ENCODE measurements at places on chromosomes 12 and 14.

DNA sequence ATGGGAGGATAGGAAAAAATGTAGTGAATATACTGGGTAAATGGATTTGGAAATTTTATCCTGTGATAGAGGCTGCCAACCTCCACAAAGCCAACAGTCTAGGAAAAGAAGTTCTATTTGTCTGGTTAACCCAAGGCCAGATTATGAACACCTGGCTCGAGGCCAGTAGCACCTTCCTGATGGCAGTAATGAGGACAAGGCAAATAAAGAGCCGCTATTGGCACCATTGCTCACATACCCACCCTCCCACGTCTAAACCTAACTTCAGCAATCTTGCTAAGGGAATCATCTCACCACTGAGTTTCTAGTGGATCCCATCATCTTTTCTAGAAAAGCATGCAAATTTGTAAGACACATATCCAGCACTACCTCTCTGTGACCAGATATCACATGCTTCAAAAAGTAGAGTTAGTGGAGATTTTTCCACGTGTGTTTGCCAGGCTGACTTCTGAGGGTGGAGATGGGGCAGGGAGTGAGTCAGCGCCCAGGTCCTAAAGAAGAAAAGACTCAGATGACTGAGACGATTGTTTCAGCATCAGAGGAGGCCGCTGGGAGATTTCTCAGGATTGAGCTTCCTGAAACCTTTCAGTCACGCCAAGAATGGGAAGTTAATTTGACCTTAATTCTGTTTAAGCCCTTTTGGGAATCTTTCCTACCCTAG is 362.9 kb downstream of the EMP1 start:
- DNase-seq = no peak

- no peak for DNase-seq
These were observed 34.9 kb upstream of the EML1 start for GRCh38 chr14:99758121-99758821.

GRCh38 chr12:128076188-128076587 is 190.8 kb upstream of the TMEM132C start:
- DNase-seq = no peak

GRCh38 chr12:94182986-94183707 is 34.8 kb downstream of the PLXNC1 start:
- no peak for DNase-seq

DNA sequence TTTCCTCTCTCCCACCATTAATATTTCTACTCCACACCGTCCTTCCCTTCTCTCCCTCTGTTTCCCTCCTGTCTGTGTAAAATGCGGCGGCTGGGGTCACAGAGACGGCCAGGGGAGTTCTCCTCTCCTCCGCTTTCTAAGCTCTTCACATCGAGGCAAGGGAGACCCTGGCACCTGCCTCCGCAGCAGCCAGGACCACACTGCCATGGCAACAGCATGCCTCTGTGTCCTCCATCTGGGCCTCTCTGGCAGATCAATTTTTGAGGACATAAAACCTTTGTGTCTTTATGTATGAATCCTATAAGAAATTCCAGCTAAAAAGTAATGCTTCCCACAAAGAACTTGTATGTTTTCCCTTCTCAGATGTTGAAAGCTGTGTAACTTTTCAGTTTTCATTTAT is 41.4 kb downstream of the DYRK4 start:
- DNase-seq = no peak

GRCh38 chr12:65546528-65546927 is 268.0 kb downstream of the MSRB3 start:
- no peak for DNase-seq

GRCh38 chr14:99879401-99880295 is 86.4 kb downstream of the EML1 start:
- no peak for DNase-seq

- DNase-seq = no peak
These were observed 75.3 kb downstream of the ACACB start for GRCh38 chr12:109191621-109192250.

- DNase-seq = no peak
These were observed 94.2 kb upstream of the FGD4 start for GRCh38 chr12:32305163-32305562.

DNA sequence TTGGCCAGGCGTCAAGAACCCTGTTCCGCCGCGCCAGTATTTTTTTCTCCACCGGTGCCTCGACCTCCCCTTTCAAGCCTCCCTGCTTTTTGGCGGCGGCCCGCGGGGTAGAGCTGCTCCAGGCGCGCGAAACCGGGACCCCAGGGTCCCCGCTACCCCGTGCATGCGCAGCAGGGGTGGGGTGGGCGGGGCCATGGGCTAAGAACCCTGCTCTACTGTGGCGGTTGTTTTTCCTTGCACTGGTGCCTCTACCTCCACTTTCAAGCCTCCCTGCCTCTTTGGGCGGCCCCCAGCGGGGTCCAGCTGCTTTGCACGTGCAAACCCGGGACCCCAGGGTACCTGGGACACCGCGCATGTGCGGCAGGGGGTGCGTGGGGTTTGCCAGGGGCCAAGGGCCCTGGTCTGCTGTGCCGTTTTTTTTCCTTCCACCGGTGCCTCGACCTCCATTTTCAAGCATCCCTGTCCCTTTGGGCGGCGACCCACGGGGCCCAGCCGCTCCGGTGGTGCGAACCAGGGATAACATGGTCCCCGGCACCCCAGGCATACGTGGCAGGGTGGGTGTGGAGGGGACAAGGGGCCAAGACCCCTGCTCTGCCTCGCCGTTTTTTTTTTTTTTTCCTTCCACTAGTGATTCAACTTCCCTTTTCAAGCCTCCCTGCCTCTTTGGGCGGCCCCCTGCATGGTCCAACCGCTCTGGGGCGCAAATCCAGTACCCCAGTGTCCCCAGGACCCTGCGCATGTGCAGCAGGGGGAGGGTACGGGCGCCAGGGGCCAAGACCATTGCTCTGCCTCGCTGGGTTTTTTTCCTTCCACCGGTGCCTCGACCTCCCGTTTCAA is 326.8 kb downstream of the ALG10 start:
- no peak for DNase-seq

DNA sequence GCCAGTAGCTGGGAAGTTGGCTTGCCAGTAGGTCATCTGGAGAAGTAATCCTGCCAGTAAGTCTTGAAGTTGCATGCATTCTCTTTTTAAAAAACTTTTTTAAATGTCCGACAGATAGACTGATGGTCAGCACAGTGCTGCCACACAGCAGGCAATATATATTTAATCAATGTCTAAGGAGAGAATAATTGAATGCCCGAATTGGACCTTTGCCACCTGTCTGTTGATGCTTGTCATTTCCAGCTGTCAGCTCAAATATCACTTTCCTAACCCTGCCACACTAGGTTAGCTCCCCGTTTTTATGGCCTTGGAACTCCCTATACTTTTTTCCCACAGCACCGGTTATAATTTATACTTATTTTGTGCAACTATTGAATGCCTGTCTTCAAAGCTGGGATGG is 2.1 kb upstream of the SLC15A4 start:
- no peak for DNase-seq

GRCh38 chr14:55313480-55313879 is 42.3 kb downstream of the FBXO34 start:
- DNase-seq = no peak

- no peak for DNase-seq
These were observed 265.7 kb downstream of the AEBP2 start for GRCh38 chr12:19704966-19705365.

- DNase-seq = peak; percentile 67
These were observed 99.6 kb downstream of the RIN3 start for GRCh38 chr14:92613008-92613658.

- no peak for DNase-seq
These were observed 236.6 kb upstream of the NPAS3 start for GRCh38 chr14:32702088-32702487.

DNA sequence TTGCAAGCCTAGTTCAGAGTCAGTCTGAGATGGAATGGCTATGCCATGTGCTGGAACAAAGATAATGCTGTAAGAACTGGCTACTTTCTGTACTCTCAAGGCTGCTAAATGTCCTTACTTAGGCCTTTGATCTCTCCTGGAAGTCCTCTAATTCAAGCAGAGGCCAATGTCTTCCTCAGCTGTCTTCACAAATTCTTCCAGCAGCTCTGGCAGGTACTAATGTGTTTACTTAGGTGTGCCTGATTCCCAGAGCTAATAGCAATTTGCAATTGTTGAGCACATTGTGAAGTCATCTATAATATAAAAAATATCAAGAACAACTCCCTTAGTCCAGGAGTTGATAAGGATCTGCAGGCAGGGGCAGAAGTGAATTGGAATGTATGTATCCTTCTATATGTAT is 3.8 kb upstream of the MYF5 start:
- no peak for DNase-seq

GRCh38 chr12:72658615-72659014 is 386.4 kb downstream of the TRHDE start:
- no peak for DNase-seq

Data from activated CD8-positive, alpha-beta memory T cell treated with anti-CD3 and anti-CD28 coated beads for 48 hours (primary cell).